ENCODE measurements at places on chromosomes 6 and 20.

- DNase-seq = no peak
Measured at GRCh38 chr20:19511931-19512330, 246.1 kb upstream of the RIN2 start.

DNA sequence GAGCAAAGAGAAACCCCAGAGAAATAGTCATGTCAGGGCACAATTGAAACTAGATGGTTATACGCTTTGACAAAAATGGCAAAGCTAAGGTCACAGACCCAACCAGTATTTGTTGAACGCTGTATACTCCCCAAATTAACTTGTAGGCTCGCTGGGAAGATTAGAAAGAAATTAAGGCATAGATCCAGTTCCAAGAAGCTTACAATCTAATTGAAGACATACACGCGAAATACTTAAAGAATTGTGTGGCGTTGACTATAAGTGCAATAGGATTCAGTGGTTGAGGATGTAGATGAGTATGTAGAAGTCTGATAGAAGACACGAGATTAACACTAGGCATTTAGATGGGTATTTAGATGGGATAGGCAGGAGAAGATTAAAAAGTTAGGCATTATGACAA is 525 bp downstream of the FAM229B start:
- DNase-seq = no peak

- DNase-seq = no peak
Measured at GRCh38 chr6:157755032-157755745, 67.9 kb upstream of the SNX9 start.

DNA sequence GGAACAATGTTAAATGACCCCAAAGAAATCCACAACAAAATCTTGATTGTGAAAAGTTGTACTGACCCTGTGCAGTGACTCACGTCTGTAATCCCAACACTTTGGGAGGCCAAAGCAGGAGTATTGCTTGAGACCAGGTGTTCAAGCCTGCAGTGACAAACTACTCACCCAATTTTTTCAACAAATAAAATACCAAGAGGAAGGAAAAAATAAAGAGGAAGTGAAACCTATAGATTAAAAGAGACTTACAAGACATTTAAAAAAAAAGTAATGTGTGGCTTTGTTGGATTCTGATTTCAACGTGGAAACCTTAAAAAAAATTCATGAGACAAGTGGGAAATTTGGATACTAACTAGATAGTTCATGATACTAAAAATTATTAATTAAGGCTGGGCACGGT is 31.9 kb downstream of the GINS1 start:
- no peak for DNase-seq

GRCh38 chr20:62609811-62610757 is 32.2 kb upstream of the SLCO4A1 start:
- DNase-seq = no peak

GRCh38 chr6:144653885-144654505 is 368.9 kb downstream of the UTRN start:
- no peak for DNase-seq

GRCh38 chr6:53679446-53679933 is 13.9 kb upstream of the KLHL31 start:
- no peak for DNase-seq

GRCh38 chr6:142938510-142938909 is 6.5 kb downstream of the HIVEP2 start:
- DNase-seq = no peak

DNA sequence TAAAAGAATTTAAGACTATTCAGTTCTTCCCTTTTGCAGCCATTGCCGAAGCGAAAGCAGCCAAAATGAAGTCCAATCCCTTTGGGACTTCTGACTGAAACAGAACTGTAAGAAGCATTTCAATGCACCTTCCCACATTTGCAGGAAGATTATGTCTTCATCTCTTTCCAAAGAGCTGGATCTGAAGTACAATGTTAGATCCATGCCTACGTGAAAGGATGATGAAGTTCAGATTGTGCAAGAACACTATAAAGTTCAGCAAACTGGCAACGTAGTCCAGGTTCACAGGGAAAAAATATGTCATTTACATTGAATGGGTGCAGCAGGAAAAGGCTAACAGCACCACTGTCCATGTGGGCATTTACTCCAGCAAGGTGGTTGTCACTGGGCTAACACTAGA is 6.0 kb upstream of the FILIP1 start:
- DNase-seq = no peak

DNA sequence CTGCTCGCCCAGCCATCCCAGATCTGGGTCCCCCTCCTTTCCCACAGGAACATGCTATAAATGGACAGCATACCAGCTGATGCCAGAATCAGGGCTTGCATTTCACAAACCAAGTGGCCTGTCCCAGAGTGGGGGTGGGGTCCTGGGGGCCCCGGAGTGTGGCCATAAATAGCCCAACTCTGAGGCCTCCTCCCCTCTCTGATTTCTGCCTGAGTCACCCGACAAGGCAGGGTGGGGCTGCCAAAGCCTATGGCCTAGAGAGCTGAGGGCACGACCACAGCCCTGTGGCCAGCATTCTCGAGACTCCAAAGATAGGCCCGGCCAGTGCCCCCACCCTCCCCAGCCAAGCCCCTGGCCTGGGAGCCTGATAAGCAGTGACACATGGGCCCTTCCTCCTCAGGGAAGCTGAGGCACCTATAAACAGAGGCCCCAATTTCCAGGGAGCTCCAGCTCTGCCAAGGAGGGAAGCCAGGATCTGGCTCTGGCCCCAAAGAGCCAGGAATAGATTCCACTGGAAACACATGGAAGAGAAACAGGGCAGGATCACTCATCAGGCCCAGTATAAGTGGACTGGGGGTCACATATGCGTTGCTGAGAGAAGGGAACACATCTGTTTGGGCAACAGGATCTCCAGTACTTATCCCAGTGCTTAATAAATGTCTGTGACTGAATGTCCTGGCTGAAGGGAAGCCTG is 20.3 kb downstream of the SNTA1 start:
- DNase-seq = no peak

- DNase-seq = no peak
Measured at GRCh38 chr20:16349523-16350260, 223.6 kb downstream of the KIF16B start.

GRCh38 chr6:85490516-85491248 is 40.8 kb downstream of the NT5E start:
- DNase-seq = no peak

Data from stimulated activated CD4-positive, alpha-beta T cell treated with anti-CD3 and anti-CD28 coated beads, Interleukin-15, amount 100 ng/mL, for 48 hours (primary cell).